ENCODE measurements at places on chromosomes 2 and 18.

DNA sequence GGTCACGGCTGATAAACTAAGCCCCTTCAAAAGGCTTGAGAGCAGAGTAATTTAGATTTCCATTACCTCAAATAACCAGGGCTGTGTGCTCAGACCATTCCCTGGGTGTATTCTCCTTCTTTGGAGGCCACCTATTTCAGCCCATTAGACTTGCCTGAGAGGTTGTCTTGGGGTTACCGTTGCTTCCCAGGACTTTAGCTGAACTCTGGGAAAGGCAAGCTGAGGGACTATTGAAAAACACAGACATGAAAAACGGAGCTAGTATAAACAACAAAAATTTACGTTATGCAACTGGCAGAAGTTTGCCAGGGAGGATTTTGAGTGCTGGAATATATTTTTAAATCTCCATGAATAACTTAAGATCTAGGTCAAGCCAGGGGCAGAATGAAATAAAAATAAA lies 561.0 kb upstream of the TNP1 start:
- DNase-seq = no peak

DNA sequence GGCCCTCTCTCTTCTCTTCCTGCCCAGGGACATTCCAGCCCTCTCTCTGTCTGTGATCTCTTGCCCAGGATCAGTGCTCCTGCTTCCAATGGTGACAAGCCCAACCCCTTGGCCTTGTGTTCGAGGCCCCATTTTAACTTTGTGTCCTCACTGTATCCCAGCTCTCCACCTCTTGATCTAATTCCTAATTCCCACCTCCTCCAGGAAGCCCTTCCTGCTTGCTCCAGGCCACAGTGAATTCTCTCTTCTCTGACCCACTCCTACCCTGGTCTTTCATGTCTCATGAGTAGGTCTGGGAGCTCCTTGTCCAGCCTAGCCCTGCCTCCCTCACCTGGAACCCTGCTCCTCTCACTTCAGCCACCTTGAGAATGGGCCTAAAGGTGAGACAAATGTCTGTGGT lies 249.1 kb downstream of the CELF4 start:
- no peak for DNase-seq

GRCh38 chr18:43061318-43061717 lies 54.2 kb downstream of the RIT2 start:
- DNase-seq = no peak

GRCh38 chr2:166081131-166081632 lies 46.6 kb downstream of the SCN1A start:
- DNase-seq = no peak

- DNase-seq = peak; percentile 55
Measured at GRCh38 chr2:150472511-150472899, 15.0 kb downstream of the RND3 start.

DNA sequence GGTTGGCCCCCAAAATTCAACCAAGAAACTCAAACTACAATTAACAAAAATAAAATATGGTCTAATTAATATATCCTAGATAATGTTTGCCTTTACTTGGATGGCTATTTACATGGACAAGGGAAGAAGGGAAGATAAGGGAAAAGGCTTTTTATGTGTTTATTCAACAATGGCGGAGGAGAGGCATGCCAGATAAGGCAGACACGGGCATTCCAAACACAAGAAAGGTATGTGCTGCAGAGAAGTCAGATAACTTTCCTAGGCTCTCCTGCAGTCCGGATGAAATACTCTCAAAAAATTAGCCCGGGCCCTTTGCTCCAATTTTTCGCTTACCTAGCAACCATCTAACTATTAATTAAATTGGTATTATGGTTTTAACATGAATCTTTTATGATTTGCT lies 5.1 kb upstream of the TTR start:
- DNase-seq = no peak

DNA sequence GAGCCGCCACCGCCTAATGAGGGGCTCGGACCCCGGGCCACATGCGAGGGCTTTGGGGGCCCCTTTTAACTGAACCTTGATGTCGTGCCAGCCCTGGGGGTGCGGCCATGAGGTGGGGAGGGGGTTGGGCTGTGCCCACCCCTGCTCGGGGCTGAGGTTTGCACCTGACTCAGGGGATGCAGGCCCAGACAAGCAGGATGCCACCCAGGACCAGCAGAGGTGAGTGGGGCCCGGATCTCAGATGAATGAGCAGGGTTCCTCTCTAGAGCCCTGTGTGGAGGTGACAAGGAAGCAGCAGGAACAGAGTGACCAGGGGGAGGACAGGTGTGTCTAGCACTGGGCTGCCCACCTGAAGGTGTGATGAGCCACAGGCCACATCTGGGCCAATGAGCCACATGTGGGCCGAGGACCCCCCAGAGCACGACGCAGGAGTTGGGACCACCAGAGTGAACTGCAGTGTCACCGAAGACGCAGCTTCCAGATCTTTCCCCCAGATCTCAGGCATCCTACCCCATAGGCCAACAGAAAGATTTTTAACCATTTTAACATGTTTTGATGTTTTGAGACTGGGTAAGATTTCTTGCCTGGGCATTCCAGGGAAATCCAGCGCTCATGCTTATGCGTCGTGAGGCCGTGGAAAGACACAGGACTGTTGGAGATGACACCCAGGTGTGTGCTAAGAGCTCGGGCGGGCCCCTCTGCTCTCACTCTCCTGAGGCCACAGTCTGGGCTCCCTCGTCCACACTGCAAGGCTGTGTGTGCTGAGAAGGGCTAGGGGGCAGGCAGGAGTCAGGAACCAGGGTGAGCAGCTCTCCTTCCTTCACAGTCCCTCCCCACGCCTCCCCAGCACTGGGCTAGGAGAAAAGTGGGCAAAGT lies 73.6 kb downstream of the DDX1 start:
- no peak for DNase-seq

Data from left ventricle myocardium superior (tissue), 1 donor.